ENCODE measurements at places on chromosomes 6 and 20.

DNA sequence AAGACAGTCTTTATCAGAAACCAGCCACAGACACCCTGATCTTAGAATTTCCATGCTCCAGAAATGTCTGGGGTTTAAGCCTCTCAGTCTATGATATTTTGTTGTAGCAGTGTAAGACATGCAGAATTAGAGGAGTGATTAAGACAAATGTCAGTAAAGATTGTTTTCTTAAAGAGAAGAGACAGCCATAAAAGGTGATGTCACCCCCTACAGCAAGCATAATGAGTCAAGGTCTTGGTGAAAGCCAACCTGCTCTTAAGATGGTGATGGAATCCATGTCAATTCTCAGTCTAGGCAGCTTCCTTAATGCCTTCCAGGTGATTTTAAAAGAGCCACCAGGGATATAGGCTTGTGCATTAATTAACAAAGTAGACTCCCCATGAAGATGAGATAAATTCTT, 849.9 kb upstream of the EPHA7 start:
- no peak for DNase-seq

GRCh38 chr6:148811459-148811858, 64.6 kb downstream of the UST start:
- DNase-seq = no peak

GRCh38 chr20:35122756-35123405, 24.3 kb downstream of the EDEM2 start:
- no peak for DNase-seq

- DNase-seq = no peak
These were observed 8.5 kb upstream of the ANGPT4 start for GRCh38 chr20:924639-925038.

- peak; percentile 53 for DNase-seq
These were observed 235.8 kb downstream of the NFATC2 start for GRCh38 chr20:51306521-51307358.

GRCh38 chr6:2635911-2636310, 114.8 kb downstream of the MYLK4 start:
- no peak for DNase-seq

DNA sequence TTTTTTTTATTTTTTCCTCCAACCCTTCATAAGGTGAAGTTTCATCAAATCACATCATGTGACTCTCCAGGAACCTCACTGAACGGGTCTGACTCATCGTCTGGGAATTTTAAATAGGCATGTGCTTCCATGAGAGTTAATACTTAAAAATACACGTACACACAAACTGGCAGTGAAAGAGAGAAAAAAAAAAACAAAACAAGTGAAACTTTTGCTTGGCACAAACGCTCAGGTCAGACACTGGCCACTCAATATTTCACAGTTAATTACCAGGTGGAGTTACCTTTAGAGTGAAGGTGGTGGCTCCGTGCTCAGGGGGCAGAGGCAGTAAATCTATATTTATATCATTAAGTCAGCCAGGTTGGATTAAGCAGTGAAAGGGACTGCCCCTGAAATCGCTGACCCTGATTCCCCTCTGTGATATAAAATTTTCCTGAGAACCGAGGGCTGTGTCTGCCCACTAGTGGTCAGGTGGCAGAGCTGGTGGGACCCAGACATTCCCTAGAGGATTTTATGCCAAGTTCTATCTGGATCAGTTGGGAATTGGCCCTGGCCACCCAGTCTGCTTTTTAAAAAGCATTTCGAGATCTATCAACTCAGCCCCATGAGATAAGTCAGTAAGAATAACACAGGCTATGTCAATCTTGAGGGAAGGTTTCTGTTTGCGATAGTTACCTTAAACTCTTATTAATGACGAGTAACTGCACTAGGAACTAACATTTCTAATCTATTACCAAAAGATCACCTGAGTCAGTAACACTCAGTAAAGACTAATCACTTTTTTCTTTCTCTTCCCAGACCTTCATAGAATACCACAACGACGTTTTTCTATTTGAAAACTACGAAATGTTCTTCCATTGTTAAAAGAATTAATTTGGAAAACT, 259.1 kb downstream of the HDGFL1 start:
- DNase-seq = no peak
